ENCODE measurements at places on chromosomes 2 and 18.

DNA sequence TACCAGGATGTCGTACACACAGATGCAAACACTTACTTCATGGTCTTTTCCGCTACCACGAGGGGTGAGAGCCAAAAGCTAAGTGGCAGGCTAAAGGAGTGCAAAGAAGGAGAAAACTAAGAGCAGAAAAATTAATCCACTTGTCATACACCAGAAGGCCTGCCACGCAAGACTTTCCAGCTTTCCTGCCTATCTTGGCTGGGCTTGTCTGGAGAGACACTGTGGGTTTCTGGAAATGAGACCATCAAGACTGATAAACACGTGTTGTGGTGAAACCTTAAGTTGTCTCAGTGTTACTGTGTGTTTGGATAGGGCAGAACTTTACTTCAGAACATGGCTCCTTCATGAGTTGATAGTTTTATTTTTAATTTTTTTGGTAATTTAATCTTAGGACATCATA, 175.6 kb downstream of the FMNL2 start:
- DNase-seq: no peak

GRCh38 chr2:7097353-7097895, 180.2 kb downstream of the RNF144A start:
- peak; percentile 19 for DNase-seq

DNA sequence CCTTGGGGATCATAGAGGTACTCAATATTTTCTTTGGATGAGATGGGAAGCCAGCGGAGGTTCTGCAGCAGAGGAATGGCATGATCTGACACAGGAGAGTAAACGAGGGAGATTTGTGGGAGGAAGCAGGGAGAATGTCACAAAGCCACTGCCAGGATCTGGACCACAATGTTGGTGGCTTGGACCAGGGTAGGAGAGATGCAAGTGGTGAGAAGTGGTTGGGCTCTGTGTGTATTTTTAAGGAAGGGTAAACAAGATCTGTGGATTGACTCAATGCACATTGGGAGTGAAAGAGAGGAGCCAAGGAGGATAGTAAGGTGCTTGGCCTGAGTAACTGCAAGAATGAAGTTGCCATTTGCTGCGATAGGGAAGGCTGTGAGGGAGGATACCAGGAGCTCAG, 10.5 kb upstream of the SMIM21 start:
- no peak for DNase-seq

- DNase-seq: no peak
These were observed 35.8 kb downstream of the KATNAL2 start for GRCh38 chr18:46953195-46953594.

- DNase-seq: no peak
These were observed 94.2 kb downstream of the POLR1A start for GRCh38 chr2:86011449-86011941.

DNA sequence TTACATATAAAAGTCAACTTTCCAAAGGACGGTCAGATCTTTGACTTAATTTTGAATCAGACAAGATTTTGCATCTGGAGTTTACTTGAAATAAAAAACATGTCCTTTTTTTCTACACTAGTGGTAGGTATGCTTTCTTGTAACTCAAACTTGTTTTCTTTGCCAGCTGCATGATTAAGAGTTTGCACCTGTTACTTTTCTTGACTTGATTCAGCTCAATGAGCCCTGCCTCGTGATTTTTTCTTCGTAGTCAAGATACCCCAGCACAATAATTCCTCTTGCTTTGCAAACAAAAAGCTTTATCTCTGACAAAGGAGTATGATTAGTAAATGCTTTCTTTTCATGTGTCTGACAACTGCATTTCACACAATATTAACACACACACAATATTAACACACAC, 82.3 kb downstream of the FBXO15 start:
- DNase-seq: no peak

- DNase-seq: no peak
These were observed 228.1 kb upstream of the TRIB2 start for GRCh38 chr2:12488352-12489318.
